ENCODE measurements at places on chromosomes 5 and 9.

- no peak for DNase-seq
These were observed 35.5 kb upstream of the ISL1 start for GRCh38 chr5:51347704-51348103.

- DNase-seq, result no peak
These were observed 25.7 kb upstream of the KCNV2 start for GRCh38 chr9:2691626-2692025.

- DNase-seq, result no peak
These were observed 3.1 kb downstream of the PTGES2 start for GRCh38 chr9:128124451-128124850.

GRCh38 chr9:94706922-94707321 is 19.6 kb upstream of the AOPEP start:
- no peak for DNase-seq

GRCh38 chr9:81650586-81651515 is 38.5 kb downstream of the TLE1 start:
- no peak for DNase-seq

- DNase-seq, result no peak
These were observed 85.0 kb downstream of the STK10 start for GRCh38 chr5:172102913-172103626.

DNA sequence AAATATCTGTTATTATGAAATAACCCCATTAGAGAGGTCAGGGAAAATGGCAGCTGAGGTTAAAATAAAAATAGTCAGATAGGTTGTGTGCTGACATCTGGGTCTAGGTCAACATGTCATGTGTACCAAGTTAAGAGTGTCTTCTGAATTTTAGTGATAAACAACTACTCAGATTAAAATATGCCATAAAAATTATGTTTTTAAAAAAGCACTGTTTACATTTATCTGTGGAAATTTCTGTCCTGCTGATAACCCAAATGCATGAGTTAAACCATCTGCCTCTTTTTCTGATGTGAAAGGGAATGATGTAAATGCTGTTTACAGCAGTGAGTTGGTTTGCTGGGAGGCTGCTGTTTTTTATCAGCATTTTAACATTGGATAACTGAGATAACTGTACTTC is 361.2 kb upstream of the TARS1 start:
- DNase-seq, result no peak

GRCh38 chr9:36874921-36875320 is 159.1 kb downstream of the PAX5 start:
- DNase-seq, result no peak

DNA sequence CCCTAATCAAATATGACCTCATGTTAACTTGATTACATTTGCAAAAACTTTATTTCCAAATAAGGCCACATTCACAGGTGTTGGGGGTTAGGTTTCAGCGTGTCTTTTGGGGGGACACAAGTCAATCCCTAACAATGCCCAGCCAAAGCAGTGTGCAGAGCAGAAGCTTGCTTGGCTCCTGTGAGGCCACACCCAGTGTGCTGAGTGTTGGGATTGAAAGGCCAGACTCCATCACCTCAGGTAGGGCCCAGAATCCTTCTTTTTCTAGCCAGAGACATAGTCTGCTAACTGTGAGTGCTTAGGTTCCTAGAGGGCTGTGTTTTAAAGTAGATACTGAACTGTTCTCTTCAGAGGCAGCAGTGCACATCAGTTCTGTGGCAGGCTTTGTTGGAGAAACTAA is 27.9 kb downstream of the KDM4C start:
- no peak for DNase-seq

DNA sequence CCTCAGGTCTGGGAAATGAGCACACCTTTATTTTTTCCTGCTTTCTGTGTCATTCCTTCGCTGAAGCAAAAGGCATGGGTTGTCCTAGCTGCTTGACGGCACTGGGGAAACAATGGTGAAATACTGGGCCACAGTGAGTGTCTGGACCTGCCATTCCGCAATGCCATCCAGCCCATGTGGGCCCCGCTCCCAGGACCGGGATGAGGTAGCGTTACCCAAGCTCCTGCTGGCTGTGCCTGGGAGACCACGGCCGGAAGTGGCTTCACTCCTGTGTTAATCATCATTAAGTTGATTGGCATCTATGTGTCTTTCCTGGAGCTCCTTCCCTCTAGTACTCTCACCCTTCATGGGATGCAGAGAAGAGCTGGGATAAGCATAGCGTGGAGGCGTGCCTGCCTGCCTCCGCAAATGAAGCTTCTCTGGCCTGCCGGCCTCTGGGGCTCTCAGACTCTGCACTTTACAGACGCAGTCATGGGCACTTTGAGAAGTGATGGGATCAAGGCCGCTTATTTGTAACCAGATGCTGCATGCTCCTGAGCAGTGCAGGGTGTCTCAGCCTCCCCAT is 16.5 kb upstream of the SMIM32 start:
- DNase-seq, result no peak

DNA sequence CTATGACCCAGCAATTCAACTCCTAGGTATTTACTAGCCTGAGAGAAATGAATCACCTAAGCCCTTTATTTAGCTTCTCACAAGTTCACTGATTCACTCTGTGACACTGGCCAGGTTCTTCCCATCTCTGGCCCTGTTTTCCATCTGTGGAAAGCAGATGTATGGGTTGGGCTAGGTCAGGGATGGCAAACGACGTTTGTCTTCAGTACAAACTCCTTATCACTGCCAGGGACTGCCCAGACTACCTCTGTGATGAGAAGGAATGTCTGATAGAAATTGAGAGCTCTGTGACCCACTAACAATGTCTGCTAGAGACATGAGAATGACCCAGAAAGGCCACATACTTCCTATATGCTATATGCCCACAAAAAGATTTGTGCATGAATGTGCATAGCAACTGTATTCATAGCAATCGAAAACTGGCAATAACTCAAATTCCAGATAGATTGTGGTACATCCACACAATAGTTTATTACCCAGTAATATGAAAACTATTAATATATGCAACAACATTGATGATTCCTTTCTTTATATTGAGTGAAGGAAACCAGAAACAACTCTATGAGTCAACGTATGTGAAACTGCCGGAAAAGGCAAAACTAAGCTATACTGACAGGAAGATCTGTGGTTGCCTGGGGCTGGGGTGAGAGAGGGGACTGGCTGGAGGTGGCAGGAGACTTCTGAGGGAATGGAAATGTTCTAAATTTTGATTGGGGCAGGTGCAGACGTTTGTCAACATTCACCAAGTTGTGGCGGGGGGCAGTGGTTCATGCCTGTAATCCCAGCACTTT is 32.0 kb upstream of the ADAM19 start:
- peak; percentile 62 for DNase-seq

GRCh38 chr9:84841931-84842330 is 172.4 kb downstream of the NTRK2 start:
- no peak for DNase-seq

GRCh38 chr5:57002959-57003485 is 51.1 kb upstream of the MIER3 start:
- DNase-seq, result no peak

- no peak for DNase-seq
These were observed 670.8 kb downstream of the ACTL7B start for GRCh38 chr9:108184941-108185340.

GRCh38 chr9:13386935-13387733 is 107.6 kb upstream of the MPDZ start:
- no peak for DNase-seq
